ENCODE measurements at places on chromosomes 4 and X.

GRCh38 chr4:653080-653821, 20.8 kb downstream of the ATP5ME start:
- DNase-seq, result no peak

DNA sequence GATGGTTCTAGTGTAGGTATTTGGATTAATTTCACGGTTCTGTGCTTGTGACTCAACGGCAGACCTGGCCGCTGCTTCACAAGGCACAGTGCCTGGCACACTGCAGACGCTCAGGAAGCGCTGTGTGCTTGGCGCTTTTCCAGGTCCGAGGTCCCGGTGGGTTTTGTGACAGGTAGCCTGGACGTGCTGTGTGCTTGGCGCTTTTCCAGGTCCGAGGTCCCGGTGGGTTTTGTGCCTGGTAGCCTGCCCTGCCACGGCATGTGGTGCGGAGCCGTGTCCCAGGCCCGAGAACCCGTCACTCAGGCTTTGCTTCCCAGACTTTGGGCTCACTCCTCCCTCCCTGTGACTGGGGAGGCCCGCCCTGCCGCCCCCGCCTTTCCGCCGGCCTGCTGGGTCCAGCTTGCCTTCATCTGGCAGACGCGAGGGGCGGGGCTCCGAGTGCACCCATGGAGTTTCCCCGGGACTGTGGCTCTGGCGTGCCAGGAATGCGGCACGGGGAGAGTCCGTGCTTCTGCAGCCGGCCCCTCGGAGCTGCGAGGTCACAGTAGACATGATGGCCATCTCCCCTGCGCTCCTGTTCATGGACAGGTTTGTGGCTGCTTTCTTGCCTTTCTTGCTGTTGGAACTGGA, 44.2 kb downstream of the TBC1D14 start:
- no peak for DNase-seq

DNA sequence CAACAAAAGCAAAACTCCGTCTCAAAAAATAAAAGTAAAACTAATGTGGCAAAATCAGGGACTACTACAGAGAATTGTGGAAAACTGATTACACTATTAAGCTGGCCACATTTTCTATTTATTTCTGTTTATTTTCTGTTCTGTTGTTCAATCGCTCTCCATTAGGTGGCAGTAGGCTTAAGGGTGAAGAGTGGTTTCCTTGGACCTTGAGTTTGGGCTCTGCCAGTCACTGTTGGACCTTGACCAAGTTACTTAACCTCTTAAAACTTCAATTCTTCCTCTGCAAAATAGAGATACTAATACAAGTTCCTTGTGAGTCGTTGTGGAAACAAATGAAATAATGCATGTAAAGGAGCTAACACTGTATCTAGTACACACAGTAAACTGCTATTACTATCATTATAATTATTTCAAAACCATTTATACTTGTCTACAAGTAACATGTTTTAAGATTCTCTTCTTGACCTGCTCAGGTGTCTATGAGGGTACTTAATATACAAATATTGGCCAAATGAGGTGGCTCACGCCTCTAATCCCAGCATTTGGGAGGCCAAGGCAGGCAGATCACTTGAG, 15.2 kb downstream of the HSD17B11 start:
- peak; percentile 80 for DNase-seq

GRCh38 chr4:136861091-136861490, 671.2 kb downstream of the PCDH18 start:
- DNase-seq, result no peak
